ENCODE measurements at places on chromosomes 1 and 21.
A peak's percentile ranks its signal among the peaks of the same experiment; 100 is the strongest.

- DNase-seq: no peak
Observed at GRCh38 chr1:59903141-59903754, 23.3 kb downstream of the CYP2J2 start.

DNA sequence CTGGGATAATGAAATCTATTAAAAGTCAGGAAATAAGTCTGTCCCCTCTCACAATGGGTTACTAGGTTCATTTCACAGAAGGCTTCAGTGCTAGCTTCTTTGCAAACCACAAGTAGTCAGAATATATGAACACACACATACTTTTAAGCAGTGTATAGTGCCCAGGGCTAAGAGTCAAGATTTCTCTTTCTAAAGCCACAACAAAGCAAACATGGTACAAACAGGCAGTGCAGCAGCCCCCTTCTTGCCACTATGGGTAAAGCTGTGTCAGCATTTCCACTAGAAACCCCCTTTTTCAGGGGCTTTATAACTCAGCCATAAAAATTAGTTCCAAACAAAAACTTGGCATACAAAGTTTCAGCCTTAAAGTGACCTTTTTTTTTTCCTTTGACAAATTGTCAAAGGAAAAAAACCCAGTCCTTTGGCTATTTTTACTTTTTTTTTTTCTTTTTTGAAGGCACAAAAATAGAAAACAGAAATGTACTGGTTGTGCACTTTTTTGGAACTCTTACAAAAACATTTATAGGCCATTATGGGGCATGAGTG is 315.4 kb downstream of the LMO4 start:
- DNase-seq: peak; percentile 71

DNA sequence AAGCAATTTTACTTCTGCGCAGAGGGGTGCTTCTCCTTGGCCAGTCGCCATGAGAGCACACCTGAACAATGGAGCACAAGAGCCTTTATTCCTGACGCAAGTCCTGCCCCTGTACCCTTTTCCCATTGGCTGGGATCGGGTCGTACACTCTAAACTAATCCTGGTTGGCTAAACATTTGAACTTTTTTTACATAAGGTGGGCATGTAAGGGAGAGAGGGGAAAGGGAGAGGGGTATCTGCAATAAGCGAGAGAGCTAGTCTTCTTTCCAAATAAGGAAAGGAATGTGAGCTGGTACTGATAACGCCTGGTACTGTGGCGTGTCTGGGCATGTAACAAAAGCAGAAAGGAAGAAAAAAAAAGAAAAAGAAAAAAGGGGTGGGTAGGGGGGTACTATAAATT is 21.8 kb downstream of the MFSD2A start:
- no peak for DNase-seq

DNA sequence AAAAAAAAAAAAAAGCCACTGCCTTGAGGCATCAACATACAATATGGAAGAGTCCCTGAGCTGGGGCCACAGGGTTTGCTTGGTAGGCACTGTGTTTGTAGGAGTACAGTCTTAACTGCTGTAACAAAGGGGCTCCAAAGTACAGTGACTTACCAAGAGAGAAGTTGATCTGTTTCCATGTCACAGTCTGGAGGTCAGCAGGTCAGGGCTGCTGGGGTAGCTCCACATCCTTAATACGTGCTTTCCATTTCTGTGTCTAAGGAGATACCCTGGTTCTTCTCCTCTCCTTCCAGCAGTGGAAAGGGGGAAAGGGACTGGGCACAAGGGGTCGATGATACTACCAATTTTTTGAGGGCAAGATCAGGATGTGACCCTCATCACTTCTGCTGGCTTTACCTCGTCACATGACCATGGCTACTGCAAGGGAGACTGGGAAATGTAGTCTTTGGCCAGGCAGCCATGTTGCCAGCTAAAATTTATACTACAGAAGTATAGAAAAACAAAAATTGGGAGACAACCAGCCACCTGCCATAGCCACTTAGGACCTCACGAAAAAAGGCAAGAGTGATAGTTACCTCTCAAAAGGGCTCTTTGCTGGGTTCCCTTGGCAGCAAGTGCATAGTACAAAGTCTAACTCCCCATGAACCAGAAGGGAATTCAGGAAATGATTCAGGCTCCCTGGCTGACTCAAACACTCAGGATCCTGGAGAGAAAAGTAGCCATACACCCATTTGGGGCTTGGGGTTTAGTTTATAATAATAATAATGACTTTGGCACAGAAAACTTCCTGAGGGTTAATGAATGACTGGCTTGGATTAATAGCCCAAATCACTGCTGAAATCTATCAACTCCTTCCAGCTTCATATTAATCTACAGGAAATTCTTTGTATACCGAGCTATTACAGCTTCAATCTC is 52.7 kb upstream of the ATP5PO start:
- no peak for DNase-seq

- DNase-seq: no peak
Observed at GRCh38 chr1:152871731-152872126, 6.4 kb upstream of the SMCP start.

- no peak for DNase-seq
Observed at GRCh38 chr1:23616292-23616824, 57.1 kb upstream of the ID3 start.

- DNase-seq: no peak
Observed at GRCh38 chr1:7732331-7732730, 38.8 kb upstream of the VAMP3 start.
